Endodermal cell (in vitro differentiated cells): ENCODE measurements at places on chromosomes 2 and 18. TPM values are rescaled to one million over a fixed set of nuclear protein-coding genes. Genes with fewer than 3 reads are reported as not detected.

DNA sequence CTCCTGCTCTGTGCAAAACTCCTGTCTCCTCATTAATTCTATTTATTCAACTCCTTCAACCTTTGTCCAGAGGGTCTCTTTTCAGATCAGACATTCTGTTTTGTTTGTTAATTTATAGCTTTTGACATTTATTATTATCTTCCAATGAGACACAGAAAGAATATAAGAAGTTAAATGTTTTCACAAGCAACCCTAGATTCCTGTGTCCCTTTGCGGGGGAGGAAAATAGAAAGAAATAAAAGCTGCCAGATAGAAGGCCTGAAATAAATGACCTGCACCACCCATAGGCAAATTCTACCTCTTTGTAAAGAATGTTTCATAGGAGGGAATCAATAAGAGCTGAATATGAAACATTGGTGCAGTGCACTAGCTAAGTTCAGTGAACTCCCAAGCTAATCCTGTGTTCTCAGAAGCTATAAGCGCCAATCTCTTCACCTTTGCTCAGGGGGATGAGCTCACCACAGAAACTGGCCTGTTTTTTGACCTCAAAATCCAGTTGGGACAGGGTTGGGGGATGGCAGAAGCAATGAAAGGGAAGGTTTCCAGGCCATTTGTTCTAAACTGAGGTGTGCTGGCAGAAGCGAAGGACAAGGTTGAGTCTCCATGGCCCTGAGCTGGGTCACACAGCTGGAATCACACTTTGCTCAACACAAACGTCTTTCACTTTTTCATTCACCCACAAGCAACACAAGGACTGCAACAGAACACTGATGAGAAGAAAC, 258.6 kb downstream of the NRXN1 start:
- peak; percentile 48 for DNase-seq

- DNase-seq: no peak
These were observed 72.5 kb downstream of the GALR1 start for GRCh38 chr18:77321823-77322805.

Gene ARL6IP6
- 36.4 to 68.1 TPM (median 55.2 TPM) in 3 replicates for total RNA-seq

Gene SUPT7L
- 43.9 to 55.5 TPM (median 45.4 TPM) in 3 replicates for total RNA-seq

DNA sequence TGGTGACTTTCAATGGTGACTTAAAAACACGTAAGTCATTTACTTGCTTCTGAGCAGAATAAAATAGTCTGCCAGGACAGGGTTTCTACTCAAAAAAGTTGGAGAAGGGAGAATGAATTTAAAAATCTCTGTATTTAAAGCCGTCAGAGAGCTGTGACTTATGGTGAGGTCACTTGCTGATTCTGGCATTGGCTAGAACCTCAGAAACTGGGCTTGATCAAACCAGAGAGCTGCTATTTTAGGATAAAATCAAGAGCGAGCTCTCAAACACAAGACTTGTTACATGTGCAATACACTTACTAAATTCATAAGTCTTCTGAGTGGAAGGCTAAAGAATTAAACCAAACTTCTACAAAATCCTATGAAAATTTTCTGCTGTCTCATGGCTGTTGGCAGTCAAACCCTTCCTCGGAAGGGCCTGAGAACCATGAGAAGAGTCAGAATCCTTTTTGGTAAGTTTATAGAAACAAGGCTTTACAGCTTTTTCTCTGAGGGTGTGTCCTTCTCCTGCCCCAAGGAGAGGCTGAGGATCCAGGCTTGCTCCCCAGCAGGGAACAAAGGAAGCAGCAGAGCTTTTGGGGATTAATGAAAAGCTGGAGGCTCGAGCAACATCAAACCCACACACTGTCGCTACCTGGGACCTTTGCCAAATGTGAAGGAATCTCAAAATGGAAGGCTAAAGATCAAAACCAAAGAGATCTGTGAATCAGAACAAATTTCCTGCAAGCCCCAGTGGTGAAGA, 816.4 kb downstream of the SOCS6 start:
- peak; percentile 48 for DNase-seq

DNA sequence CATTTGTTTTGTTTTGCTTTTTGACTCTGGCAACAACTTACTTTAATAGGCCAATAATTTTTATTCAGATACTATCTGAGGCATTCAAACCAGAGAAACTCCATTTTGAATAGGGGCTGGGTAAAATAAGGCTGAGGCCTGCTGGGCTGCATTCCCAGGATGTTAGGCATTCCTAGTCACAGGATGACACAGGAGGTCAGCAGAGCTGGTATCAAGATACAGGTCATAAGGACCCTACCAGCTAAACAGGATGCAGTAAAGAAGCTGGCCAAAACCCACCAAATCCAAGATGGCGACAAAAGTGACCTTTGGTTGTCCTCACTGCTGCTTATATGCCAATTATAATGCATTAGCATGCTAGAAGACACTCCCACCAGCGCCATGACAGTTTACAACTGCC, 102.2 kb upstream of the XPO1 start:
- DNase-seq: peak; percentile 58

Gene EML6
- total RNA-seq: 0.80 to 2.1 TPM (median 1.1 TPM) in 3 replicates

DNA sequence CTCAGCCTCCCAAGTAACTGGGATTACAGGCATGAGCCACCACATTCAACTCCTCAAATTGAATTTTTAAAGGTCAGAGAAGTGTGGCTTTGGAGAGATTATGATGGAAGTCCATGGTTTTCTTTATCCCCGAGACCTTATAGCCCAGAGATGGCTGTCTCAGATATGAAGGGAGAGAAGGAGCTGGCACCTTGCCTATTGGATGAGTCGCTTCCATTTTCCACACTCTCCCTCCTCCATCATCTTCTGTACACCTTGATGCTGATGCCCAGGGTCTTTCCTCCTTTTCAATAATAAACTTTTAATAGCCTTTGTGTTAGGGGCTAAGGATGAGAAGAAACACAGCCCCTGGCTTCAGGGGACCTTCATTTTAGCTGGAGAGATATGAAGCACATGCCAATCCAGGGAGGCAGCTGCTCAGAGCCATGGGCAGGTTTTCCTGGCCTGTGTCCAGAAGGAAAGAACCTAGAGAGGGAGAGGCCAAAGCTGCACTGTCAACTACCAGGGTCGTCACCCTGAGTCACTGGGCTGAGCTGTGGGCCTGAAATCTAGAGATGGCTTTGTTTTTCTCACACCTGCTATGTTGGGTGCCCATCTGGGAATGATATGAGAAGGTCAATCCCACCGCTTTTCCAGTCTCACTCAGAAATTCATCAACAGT, 146.0 kb upstream of the SERTAD2 start:
- DNase-seq: no peak
